NCI-H69 (cell line): ENCODE measurements at places on chromosomes 12 and 14.

DNA sequence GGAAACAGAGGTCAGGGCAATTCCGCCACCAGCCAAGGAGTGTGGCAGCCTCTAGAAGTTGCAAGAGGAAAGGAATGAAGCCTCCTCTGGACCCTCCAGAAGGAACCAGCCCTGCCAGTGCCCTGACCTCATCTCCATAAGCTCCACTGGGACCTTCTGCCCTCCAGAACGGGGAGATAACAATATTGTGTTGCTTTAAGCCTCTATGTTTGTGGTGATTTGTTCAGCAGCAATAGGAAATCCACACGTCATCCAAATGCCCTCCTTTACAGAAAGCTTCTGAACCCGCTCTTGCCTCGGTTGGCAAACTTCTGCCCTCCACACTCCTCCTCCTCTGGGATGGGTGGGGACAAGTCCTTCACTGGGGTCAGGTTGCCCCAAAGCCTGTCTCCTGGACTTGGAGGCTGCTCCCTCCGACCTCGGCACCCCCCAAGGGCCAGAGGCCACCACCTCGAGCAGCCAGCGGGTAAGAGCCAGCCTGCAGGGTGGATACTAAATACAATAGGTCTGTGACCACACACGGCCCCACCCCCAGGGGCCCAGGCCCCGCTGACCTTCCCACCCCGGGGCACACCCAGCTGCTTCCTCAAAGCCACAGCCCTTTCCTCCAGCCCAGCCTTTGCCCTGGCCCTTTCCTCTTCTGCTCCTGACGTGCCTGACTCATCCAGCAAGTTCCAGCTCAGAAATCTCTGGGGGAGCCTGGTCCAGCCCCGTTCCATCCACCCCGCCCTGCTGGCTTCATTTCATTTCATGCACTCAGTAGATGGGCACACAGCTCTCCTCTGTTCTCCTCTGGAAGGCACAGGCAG, 58.7 kb upstream of the NCOR2 start:
- DNase-seq = no peak

- peak; percentile 83 for DNase-seq
Observed at GRCh38 chr14:51331486-51332367, 91.7 kb downstream of the TMX1 start.

DNA sequence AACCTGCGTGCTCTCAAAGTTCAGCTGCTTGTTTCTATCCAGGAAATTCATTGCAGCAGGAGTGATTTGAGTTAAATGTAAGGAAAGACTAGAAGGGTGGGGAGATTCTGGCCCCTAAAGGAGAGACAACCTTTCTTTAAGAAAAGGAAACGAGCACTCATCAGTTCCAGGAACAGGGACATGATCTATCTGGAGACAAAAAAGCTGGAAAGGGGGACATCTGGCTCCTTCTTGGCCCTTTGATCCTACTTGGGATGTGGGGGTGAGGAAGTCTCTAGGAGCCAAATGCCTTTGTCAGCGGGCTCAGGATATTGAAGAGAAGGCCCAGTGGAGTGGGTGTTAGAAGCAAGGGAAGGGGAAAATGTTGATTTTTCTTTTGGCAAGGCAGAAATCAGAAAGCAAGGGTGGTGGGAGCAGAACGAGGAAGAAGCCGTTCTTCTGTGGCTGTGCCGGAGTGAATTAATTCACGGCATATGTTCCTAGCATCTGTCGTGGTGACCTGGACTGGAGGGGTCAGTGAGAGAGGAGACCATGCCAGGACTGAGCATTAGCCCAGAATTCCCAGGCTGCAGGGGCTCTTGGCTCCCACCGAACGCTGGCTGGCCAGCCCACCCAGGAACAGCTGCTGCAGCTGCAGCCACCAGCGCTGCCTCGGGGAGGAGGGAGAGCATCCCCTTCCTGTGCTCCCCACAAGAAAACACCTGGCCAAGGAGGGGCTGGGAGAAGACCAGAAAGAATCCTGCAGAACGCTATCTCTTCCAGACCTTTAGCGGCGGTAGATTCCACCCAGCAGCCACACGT, 62.8 kb upstream of the GPATCH2L start:
- DNase-seq = peak; percentile 19

DNA sequence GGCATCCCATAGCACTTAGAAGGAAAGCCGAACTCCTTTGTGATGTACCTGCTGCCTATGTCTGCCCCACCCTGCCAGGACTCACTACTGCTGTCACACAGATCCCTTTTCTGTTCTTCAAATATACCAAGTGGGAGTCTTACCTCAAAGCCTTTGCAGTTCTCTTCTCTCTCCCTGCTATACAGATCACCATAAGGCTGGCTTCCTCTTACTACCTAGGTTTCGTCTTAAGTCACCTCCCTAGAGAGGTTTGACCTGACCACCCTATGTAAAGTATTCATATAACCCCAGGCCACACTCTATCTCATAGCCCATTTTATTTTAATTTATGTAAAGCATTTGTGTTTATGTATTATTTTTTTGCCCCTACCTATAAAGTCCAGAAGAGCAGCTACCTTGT, 117.6 kb downstream of the CRADD start:
- DNase-seq = no peak

- no peak for DNase-seq
Observed at GRCh38 chr14:21081521-21082142, 11.5 kb downstream of the ARHGEF40 start.

GRCh38 chr12:62512901-62513300, 46.3 kb downstream of the MON2 start:
- no peak for DNase-seq

DNA sequence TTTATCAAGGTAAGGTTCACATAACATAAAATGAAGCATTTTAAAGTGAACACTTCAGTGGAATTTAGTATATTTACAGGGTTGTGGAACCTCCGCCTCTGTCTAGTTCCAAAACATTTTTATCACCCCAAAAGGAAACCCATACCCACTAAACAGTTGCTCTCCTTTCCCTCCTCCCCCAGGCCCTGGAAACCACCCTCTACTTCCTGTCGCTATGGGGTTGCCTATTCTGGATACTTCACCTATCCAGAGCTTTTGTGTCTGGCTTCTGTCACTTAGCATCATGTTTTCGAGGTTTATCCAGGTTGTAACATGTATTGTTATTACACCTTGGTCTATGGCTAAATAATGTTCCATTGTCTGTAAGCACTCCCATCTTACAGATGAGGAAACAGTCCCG, 27.7 kb upstream of the ZFP36L1 start:
- no peak for DNase-seq

DNA sequence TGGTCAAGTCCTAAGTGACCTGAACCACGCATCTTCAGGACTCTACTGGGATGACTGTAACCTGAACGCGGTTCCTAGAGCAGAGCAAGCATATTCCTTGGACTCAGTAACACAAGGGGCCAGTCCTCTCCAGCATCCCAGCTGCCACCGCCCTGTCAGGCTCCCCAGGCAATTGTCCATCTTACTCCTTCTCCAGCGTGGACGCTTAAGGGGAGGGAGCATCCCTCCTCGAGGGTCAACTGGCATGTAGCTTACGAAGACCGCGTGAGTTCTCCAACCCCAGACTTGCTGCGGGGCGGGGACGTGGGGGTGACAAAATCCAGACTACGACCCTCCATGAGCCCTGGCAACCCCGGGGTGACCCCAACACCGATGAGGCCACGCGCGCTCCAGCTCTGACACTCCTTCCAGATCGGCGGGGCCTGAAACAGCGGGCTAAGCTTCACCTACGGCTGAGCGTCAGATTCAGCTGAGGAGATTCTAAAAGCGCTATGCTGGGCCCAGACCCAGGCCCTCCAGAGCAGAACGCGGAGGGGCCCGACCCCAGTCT, 846 bp upstream of the MTHFD1 start:
- peak; percentile 81 for DNase-seq

GRCh38 chr14:104473649-104474494, 105.7 kb upstream of the C14orf180 start:
- DNase-seq = no peak

- peak; percentile 23 for DNase-seq
Observed at GRCh38 chr12:122830517-122831214, 4.6 kb upstream of the HIP1R start.

DNA sequence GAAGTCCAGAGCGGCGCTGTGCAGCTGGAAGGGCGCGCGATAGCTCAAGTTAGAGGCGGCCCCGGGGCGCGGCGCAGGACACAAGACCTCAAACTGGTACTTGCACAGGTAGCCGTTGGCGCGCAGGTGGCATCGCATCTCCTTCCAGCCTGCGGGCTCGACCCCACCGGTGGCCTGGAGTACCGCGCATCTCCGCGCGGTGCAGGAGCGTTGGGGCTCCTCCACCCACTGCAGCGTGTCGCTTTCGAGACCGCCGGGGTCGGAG, 553 bp downstream of the CLEC14A start:
- DNase-seq = no peak

DNA sequence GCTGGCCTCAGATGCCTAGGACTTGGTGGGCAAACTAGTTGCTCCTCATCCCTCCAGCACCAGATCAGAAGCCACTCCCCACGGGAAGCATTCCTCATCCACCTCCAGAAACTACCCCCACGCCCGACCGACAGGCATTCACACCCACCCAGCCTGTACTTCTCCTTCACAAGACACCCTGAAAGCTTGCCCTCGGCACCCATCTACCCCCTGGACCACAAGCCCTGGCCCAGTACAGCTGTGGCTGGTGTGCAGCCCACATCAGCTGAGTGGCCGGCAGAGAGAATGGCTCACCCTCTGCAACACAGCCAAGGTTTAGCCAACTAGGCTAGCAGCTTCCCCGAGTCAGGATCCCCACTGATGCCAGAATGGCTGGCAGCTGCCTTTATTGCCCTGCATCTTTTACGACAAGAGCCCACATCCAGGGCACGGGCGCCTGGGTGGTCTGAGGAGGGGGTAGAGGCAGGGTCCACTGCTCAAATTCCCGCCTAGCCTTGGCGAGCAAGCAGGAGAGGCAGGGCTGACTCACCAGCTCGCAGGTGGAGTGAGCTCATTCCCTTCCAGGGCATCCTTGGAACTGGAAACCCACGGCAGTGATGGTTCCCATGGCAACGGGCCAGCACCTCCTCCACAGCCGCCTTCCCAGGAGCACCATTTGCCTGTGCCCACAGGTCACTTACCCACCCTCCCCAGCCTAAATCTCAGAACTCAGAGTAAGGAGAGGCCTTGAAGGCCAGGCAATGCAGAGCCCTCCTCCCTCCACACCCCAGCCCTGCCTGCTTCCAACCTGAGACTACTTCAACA, 17.1 kb downstream of the ACTN1 start:
- peak; percentile 81 for DNase-seq

DNA sequence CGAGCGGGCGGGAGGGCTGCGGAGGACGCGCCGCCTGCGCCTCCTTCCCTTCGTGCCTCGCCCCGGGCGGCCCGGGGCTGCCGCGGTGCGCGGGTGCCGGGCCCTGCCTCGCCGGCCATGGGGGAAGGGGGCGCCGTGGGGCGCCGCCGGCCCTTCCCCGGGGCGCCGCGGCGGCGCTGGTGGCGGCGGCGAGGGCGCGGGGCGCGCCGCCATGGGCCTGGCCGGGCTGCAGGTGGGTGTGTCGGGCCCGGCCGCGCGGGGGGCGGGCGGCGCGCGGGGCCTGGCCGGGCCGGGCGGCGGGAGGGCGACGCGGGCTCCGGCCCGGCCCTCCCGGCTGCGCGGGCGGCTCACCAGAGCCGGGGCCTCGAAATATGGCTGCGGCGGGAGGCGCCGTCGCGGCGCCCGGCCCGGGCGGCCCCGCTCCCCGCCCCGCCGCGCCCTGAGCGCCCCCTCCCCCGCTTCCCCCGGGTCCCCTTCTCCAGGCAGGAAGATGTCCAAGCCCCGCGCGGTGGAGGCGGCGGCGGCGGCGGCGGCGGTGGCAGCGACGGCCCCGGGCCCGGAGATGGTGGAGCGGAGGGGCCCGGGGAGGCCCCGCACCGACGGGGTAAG, 5.1 kb downstream of the KMT5A start:
- peak; percentile 62 for DNase-seq

- DNase-seq = no peak
Observed at GRCh38 chr12:3295646-3296408, 195.2 kb upstream of the PRMT8 start.

GRCh38 chr12:95548539-95549391, 2.5 kb downstream of the USP44 start:
- DNase-seq = peak; percentile 20

GRCh38 chr12:6950401-6950801, 755 bp upstream of the PTPN6 start:
- no peak for DNase-seq

- peak; percentile 96 for DNase-seq
Observed at GRCh38 chr12:63882844-63883243, 38.3 kb downstream of the SRGAP1 start.

- peak; percentile 24 for DNase-seq
Observed at GRCh38 chr14:75518625-75519024, 3.6 kb upstream of the BATF start.

DNA sequence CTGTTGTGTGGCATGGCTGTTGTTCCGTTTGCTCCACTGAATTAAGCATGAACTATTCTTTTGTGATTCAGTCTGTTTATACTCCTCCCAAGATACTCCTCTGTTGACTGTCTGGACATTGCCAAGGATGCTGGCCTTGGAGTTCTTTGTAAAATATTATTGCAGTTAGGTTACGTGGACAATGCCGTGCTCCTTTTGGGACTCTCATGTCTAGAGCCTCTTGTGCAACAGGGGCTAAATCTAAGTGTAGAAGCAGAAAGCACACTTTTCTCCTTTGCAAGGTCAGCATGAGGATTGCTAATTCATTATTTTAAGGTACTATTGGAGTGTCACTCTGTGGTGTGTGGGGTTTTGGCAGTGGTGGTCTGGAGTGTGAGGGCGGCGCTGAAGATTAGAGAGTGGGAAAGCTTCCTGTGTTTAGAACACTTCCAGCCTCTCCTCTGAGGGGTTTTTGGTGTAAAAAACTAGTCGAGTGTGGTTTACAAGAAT, 125.4 kb downstream of the SAMD4A start:
- no peak for DNase-seq

- DNase-seq = peak; percentile 91
Observed at GRCh38 chr14:35940291-35940690, 114.2 kb downstream of the BRMS1L start.

- no peak for DNase-seq
Observed at GRCh38 chr12:115185506-115185905, 501.5 kb upstream of the TBX3 start.

DNA sequence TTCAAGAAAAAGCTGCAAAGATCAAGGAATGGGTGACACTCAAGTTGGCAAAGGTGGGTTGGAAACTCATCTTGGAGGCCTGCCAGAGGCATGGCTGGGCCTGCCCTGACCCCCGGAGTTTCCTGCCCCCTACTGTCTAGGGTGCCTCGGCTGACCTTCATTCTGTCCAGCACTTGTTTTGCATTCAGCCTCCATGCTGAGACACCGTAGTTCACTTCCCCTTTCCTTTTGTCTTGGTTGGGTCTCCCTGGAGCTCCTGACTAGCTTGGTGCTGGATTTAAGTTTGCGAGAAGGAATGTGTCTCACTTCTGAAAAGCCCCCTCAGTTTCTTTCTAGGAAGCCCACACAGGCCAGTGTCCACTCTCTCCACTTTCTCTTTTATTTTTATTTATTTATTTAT, 26.5 kb downstream of the PLEKHH1 start:
- no peak for DNase-seq
